ENCODE measurements at places on chromosomes 5 and 9.

DNA sequence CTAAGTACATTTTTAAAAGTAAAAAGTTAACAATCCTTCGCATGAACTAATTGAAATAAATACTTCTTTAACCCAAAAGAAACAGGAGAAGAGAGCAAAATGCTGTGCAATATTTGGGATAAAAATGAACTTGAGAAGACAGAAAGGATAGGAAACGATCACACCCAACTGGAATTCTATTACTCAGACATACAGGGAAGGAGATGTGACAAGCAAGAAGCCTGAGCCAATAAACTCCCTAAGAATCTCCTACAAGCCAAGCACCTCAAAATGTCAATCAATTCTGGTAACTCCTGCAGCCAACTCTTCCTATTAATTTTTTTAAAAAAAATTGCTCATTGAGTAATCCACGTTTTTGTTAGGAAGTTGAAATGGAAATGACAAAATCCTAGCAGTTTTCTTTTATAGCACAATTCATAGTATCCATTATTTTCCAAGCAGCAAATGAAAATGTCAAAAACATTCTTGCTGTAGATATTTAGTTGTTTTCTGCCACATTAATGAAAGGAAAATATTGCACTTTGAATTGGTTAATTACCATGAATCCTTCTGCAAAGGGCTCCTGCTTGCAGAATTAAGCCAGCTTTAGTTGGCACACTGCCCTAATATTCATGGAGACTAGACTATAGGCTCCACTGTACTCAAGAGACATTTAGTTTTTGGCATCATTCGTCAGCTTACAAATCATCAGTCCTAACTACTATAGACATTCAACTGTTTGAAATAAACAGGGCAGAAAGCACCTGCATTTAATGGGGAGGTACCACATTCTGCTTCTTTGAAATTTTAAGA lies 89.0 kb downstream of the RFX3 start:
- DNase-seq: no peak

DNA sequence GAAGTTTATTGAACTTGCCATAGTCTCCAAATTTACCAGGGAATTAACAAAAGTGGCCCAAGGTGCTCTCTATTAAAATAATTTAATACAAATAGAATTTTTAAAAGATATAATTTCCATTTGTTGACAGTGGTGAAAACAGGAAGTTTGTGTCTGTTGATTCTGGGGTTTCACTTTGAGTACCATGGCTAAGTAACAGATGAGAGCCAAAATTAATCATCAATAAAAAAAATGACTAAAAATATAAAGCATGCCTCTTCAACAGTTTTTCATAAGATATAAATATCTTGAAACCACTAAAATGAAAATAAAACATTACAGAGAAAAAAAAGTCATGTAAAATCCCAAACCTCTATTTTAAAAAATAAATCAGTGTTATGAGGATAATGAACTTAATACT lies 49.8 kb downstream of the SGCD start:
- no peak for DNase-seq

DNA sequence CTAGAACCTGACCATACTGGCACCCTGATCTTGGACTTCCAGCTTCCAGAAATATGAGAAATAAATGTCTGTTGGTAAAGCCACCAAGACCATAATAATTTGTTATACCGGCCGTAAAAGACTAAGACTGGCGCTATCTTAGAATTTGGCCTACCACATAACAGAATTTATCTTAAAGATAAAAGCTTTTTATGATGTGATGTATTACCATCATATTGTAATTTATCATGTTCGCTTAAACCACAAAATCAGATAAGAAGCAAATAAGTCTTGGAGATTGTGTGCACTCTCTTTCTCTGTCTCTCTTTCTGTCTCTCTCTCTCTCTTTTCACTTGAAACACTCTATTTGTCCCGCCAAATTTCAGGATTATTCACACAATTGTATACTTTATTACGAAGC lies 35.6 kb downstream of the FST start:
- no peak for DNase-seq

DNA sequence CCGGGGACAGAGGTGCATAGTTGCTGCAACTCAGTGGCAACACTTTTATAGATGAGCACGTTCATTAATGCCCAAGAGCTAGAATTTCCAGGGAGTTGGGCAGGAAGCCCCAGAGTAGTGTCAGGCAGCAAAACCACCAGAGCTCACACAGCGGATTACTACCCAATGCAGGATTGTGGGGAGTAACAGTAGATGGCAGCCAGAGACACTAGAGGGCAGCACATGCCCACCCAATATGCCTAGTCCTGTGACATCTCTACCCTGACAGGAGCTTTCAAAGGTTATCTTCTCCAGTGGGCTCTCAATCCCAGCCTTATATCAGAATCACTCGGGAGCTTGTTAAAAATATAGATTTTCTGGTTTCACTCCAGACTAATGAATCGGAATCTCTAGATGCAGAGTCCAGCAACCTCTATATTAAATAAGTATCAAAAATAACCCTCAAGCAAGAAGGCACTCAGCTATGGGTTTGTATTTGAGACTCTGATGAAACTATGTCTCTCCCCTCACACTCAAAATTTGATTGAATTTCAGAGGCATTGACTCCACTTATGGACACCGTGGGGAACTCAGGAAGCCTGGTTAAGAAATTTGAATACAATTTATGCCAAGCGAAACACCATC lies 58.4 kb upstream of the PHF24 start:
- peak; percentile 79 for DNase-seq

DNA sequence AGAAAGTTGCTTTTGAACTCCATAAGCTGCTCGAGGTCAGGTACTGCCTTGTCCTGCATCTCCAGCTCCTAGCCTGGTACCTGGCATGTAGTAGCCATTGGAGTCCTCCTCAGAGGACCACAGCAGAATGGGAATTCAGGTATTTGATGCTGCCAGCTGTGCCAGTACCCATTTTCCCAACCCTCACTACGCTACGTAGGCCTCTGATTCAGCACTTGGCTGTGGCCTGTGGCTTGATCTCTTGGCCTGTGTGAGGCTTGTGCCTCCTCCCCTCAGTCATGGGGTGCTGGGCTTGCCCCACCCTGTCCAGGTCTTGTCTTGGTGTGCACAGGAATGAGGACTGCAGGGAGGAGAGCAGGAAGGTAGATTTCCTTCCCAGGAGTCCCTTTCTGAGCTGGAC lies 11.8 kb downstream of the OTULIN start:
- no peak for DNase-seq

- no peak for DNase-seq
Observed at GRCh38 chr9:36744678-36745077, 172.0 kb downstream of the MELK start.

GRCh38 chr5:149302641-149303040 lies 31.0 kb downstream of the AFAP1L1 start:
- DNase-seq: no peak

GRCh38 chr9:137025517-137025966 lies 2.5 kb downstream of the ABCA2 start:
- DNase-seq: peak; percentile 98

GRCh38 chr9:109315480-109316206 lies 5.2 kb downstream of the EPB41L4B start:
- DNase-seq: no peak

DNA sequence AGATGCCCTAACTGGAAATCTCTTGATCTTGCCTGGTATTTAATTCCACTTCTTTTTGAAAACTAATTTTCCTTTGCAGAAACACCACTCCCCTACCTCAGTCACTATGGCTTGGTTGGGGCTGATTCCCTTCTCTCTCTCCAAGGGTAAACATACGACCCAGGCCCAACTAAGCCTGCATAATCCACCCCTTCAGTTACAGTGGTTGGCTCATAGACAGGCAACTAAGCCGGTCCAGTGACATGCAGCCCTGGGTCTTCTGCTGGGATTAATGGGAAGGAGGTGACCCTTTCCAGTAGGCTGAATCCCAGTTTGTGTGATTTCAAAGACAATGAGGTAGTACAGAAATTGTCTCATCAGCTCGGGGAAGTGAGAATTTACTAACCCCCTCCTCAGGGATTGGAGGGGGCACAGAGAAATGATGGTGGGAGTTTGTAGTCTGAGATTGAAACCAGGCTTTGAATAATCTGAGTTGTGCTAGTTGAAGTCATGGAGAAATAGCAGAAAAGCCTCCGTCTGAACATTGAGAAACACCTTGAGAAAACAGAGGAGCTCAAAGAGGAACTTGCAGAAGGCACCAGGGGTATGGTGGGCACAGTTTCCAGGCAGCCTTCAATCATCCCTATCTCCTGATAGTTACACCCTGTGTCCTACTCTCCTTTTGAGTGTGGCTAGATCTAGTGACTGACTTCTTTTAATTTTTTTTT lies 148.9 kb downstream of the GCNT1 start:
- DNase-seq: no peak

- DNase-seq: no peak
Observed at GRCh38 chr5:138711811-138712210, 41.4 kb upstream of the CTNNA1 start.

DNA sequence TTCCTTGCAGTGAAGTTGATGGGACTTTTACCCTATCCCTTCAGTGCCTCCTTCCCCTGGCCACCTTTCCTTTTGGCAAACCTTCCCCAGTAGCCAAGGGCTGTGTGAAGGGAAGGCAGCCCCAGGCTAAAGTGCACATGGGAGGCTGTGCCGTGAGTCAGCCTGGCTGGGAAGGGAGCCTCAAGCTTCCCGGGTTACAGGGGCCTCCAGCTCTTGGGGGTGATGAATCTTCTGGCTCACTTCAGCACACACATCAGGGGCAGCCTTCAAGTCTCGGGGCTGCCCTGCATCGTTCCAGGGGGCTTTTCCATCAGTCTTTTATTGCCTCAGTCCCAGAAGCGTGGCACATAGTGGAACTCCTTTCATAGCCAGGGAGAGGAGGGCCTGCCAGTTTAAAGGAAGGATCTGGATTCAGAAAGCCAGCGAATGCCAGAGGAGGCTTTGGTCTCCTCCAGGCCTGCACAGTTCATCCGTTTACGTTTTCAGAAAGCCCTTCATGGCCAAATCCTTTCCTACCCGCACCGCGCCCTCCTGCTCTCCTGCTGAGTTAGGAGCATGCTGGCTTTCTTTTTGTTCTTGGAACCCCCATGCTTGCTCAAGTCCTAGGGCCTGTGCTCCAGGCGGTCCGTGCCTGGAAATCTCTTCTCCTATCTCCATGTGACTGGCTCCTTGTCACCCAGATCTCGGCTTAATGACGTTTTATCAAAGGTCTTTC lies 134.8 kb upstream of the KLF4 start:
- no peak for DNase-seq

DNA sequence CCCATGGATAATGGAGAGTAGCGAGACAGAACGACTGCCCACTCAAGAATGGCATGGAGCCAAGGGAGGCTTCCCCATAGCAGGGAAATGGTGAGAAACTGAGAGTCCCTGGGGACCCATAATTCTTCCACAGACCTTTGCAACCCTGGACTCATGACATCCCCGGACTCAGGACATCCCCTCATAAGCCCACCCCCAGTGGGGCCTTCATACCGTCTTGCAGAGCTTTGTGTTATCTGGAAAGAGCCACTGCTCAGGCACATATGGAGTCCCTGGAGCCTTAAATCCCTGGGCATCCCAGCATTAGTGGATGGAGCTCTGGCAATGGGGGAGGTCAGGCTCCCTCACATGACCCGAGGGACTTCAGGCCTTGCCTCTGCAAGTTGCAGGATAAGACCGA lies 865.4 kb upstream of the ARRDC3 start:
- no peak for DNase-seq

- DNase-seq: no peak
Observed at GRCh38 chr5:130520211-130520610, 615.9 kb downstream of the CHSY3 start.

DNA sequence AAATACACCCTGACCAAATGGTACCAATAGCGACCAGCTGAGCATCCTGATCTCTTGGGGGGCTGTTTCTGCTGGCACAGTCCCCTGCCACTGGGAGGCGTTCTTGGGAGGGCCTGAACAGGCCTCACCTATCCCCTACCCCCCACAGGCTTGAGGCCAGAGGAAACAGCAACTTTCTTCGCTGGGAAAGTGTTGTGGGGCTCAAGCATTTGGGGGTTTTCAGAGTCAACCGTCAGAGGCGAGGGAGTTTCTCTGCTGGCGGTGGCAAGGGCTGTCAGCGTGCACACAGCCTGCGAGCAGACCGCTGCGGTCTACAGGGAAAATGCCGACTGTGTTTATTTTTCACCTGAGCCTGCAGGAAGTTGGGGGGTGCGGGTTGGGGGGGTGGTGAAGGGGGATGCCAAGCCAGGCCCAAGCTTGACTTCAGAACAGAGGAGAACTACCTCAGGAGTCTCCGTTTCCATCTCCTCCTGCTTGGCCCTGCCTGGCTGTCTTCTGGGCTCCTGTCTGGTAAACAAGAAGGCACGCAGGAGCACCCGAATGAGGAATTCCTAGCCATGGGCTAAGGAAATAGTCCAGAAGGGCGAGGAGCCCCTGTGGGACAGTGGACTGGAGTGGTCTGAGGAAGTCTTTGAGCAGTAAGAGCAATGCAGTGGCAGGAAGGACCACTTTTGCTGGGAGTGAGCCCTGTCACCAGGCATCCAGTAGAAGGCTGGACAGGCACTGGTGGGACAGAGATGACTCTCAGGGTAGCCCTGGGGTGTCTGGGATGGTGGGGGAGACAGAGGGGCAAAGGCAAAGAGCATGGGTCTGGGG lies 18.1 kb downstream of the TCF7 start:
- DNase-seq: no peak

- DNase-seq: no peak
Observed at GRCh38 chr5:145585443-145586148, 249.5 kb downstream of the PRELID2 start.

Data from substantia nigra (tissue), 51 donors.